Colonic mucosa (tissue), 4 donors: ENCODE measurements at places on chromosomes 2 and 18. TPM values are rescaled to one million over a fixed set of nuclear protein-coding genes. Genes with fewer than 3 reads are reported as not detected.
A peak's percentile ranks its signal among the peaks of the same experiment; 100 is the strongest.

The ZAP70 gene
- total RNA-seq = 3.4 TPM

DNA sequence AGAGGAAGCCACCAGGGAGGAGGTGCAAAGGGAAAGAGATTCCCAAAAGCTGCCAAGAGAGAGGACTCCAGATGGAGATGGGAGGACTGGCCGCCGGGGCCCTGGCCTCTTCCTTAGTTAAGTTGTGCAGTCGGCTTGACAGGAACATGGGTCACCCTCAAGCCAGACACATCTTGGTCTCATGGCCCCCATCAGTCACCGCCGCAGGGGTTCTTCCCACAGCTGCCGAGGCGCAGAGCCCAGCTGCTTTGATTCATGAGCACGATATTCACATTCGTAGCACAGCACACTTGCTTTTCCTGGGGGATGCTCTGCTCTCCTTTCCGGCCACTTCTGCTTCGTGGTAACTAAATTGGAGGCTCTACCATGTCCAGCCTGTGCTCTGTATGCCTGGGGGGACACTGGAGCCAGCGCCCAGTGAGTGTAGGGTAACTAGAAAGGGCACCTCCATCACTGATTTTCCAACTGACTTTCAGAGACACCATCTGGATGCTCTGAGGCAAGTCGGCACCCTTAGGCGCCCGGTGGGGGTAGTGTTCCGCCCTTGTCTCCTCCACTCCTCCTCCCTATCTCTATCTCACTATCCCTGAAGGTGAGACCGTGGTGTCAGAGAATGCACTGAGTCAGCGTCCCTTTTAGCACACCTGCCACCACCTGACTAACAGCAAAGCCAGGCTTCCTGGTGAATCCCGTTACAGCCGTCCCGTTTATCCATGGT is 13.3 kb downstream of the TWIST2 start:
- no peak for DNase-seq

The ACMSD gene
- not detected for total RNA-seq

DNA sequence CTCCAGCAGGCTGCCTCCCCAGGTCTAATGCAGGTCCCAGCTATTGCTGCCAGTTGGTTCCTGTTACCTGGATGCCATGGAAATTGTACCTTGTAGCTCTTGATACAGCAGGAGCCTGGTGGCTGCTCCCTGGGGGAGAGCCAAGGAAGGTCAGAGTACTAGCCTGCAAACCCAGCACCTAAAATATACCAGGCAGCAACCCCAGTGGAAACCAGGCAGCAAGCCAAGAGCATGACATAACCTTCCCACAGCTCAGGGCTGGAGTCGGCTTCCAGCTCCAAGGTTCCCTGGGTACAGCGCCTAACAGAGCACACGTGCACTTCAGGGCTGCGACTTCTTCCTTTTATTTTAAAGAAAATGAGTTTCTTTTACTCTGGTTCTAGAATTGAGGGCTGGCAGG is 30.3 kb downstream of the TNP1 start:
- DNase-seq = peak; percentile 42

The WNT6 gene
- 0.25 TPM for total RNA-seq

DNA sequence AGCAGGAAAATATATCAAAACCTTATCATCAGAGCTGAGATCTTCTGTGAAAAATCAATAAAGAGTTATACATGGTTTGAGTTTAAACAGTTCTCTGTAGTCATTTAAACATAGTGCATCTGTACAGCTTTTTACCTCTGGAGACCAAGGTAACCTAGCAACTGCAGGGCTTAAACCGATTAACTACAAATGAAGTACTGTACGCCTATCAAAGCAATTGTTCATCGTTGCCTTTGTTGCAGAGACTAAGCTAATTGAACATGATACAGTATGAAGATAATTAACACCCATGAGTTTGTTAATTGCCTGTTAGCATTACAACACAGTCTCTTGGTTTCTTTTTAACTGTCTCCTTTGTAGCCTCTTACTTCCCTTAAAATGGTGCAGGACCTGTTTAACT is 147.9 kb downstream of the LNPK start:
- no peak for DNase-seq

DNA sequence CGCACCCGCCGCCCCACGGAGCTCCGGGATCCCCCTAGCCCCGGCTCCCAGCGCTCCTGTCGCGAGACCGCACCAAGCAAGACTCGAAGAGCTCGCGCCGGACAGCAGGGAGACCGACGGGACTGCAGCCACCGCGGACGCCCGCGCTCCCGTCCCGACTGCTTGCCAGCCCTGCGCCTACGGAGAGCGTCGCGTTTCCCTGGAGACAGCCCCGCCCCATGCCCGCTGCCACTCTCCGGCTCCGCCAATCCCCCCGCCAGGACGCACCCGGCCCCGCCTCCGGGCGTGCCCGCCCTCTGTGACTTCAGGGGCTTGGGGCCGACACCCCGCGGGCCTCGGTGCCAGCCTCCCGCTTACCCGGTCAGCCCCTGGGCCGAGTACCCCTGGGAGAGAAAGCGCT is at the start of gene ANKMY1:
Gene ANKMY1 (minus strand): TSS at position 181 of the 400 bp plus-strand sequence. CDS start 653 bp downstream, outside the sequence.
- peak; percentile 83 for DNase-seq

The THSD7B gene
- total RNA-seq = 0.29 TPM
